ENCODE measurements at places on chromosomes 7 and 10.

DNA sequence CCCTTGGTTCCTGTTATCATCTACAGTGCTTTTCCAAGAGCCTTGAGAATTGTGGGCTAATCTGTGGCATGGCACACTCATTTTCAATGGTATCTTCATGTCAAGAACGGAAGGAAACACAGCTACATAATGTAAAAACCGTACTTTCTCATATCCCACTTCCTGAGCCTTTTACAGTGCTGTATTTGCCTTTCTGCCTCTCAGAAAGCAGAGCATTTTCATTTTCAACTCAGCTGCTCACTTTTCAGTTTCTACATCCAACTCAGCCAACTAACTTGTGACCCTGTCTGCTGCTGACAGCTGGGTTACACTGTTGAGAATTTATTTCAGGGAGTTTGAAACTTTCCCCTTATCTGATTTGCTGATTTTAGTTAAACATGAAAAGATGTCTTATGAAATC, 875.8 kb upstream of the KCND2 start:
- no peak for DNase-seq

DNA sequence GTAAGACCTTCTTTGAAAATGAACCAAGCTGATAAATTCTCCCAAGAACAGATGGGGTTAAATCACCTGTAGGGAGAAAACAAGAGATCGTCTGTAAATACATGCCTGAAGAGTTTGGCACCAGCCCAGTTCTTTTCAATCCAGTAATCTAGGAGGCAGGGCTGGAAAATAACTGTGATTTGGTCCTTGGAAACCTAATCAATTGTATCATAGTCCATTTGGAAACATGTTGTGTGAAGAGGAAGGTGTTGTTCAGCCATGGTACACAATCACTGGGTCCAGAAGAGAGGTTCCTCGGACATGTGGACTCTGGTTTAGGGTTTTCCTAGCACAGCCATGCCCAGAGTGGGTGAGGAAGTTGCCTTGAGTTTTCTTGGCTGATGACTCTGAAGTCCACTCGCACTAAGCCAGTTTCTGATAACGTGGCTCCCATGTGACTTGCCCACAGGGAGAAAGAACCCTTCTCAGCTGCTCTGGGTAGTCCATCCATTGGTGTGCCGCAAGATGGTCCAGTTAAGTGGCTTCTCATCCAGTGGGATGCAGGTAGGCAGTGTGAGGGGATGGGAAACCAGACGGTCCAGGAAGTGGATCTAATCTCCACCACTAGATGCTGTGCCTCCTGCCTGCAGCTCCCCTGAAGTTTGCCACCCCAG, 5.1 kb downstream of the BLNK start:
- no peak for DNase-seq

GRCh38 chr7:40697653-40698052, 562.8 kb downstream of the SUGCT start:
- DNase-seq = no peak

GRCh38 chr7:123352973-123353372, 153.2 kb upstream of the SLC13A1 start:
- DNase-seq = no peak

DNA sequence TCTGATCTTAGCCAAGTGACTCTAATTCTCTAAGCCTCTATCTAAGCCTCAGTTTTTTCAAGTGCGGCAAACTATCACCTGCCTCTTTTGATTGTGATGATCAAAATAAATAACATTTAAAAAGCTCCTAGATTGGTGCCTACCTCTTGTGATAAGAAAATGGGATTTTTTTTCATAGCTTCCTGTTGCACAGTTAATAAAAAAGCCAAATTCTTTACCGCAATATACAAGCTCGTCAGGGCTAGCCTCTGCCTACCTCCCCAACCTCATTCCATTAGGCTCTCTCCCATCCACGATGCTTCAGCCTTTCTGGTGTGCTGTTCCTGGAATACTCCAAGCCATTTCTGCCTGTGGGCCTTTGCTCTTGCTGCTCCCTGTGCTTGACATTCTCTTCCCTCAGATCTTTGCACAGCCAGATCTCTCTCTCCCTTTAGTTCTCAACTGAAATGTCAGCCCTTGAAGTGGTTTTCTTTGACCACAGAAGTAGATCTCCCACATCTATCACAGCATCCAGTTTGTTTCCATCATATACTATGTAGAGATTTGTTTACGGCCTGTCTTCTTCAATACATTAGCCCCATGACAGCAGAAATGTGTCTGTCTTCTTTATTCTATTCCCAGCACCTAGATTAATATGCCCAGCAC, 48.8 kb downstream of the SFR1 start:
- no peak for DNase-seq

DNA sequence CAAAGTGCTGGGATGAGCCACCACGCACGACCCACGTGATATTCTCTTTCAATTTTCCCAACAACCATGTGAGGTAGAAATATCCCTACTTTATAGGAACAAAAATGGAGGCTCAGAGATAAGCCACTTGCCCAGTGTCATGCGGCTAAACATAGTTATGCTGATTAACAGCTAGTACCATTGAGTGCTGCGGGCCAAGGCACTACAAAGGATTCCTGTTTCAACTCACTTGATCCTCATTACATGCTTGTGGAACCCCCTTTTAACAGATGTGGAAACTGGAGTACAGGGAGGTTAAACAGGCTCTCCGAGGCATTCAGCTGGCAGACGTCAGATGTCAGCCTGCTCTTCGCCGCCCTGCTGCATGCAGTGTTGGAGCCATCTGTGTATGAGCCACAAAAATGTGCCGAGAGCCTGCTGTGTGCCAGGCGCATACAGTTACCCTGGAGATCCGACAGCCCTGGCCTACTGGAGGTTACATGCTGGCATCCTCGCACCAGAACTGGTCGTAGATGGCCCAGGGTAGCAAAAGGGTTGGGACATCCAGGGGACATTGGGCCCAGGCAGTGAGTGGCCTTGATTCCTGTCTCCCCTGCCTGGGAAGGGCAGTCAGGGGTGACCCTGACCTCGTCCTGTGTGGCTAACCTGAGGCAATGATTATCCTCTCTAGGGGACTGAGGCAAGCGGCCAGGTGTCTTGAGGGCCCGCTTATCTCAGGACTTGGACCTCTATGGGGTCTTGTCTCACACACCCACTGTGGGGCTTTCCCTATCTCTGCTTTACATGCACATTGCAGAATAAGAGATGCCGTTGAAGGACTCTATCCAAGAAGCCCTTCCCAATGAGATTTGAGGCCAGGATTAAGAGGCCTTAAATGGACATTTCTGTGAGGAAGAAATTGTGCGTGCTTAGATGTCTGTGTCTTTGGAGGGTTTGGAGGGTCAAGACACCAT, 18.5 kb upstream of the SRGN start:
- DNase-seq = no peak

DNA sequence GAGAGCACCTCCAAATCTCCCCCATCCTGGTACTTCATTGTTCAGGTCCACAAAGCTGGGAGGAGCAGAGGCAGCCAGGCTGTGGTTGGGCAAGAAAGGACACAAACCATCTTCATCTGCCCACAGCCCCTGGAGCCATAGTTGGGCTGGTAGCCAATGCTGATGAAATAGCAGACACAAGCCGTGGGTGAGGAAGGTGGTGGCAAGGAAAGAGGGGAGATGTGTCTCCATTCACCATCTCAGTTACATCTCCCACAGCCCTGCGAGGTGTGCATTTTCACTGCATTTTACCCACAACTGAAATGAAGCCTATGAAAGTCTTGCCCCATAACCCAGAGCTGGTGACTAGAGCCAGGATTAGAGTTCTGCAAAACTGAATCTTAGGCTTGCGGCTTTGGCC, 35.0 kb downstream of the PIK3AP1 start:
- peak; percentile 45 for DNase-seq

GRCh38 chr10:34444223-34445183, 370.6 kb downstream of the PARD3 start:
- no peak for DNase-seq
